ENCODE measurements at places on chromosomes 3 and 15.

DNA sequence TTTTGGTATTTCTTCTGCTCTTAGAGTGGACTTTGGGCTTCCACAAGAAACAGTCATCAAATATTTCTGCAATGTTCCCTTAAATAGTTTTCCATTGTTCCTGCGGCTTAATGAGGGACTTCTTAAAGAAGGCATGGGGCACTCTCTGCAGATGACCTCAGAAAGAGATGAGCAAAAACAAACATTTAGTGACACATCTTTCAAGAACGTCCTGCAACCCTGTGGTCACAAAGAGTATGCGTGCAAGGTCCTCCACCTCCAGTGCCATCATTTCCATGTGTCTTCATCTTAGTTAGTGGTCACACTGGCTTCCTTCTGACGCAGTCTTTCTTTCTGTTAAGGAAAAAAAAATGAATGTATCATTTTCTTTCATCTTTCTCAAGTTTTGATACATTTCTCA, 56.2 kb downstream of the GREM1 start:
- no peak for DNase-seq

GRCh38 chr15:82624438-82624837, 22.7 kb downstream of the CPEB1 start:
- DNase-seq = no peak

- no peak for DNase-seq
Measured at GRCh38 chr3:100535610-100535943, 43.2 kb downstream of the TMEM45A start.

- no peak for DNase-seq
Measured at GRCh38 chr15:70342141-70342540, 244.4 kb upstream of the TLE3 start.

DNA sequence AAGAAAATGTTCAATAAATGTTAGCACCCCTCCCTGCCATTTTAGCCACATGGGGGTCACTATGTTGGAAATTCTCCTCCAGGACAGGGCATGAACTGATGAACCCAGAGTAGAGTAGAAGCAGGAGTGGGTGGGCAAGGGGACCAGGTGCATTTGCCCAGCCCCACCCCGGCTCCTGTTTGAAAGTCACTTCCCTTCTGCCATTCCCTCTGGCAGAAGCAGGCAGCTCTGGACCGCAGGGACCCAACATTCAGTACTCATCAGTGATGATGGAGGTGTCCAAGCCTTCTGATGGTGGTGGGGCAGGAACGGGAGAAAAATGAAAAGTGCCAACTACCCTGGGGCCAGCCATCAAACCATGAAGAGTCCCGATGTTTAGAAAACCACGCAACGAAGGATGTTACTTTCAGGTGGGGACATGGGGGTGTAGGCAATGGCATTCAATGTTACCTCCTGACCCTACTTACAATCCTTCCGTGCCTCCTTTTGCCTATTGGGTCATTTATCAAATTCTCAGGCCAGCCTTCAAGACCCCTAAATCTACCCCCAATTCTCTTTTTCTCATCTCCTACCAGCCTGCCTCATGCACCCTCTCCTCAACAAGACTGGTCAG, 17.2 kb downstream of the UBAP1L start:
- DNase-seq = no peak

DNA sequence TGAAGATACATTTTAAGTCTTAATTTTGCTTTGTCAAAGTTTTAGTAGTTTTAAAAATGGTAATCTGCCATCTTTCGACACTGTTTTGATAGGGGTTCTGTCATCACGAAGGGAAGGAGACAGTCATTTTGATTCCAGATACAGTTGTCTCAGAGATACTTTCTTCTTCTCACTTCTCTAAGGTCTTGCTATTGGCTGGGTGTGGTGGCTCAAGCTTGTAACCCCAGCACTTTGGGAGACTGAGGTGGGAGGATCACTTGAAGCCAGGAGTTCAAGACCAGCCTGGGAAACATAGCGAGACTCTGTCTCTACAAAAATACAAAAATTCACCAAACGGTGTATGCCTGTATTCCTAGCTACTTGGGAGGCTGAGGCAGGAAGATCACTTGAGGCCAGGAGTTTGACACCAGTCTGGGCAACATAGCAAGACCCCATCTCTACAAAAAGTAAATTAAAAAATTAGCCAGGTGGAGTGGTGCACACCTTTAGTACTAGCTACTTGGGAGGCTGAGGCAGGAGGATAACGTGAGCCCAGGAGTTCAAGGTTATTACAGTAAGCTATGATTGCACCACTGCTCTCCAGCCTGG, 3.3 kb downstream of the RAB8B start:
- no peak for DNase-seq

DNA sequence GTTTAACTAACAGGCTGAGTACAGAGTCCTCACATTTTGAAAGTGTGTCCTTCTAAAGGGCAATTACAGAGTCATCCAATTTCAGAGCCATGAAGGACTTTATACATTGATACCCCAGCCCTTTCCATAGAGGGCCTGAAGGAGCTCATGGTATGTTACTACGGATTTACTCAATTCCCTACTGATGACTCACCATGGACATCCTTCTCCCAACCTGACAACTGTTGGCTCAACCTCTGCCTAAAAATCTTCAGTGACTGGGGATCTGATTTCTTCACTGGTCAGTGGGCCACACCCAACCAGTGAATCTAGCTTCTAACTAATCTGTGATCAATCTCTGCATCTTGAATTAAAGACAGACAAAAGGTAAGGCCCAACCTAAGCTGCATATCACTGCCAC, 963.4 kb upstream of the CFAP20DC start:
- no peak for DNase-seq

DNA sequence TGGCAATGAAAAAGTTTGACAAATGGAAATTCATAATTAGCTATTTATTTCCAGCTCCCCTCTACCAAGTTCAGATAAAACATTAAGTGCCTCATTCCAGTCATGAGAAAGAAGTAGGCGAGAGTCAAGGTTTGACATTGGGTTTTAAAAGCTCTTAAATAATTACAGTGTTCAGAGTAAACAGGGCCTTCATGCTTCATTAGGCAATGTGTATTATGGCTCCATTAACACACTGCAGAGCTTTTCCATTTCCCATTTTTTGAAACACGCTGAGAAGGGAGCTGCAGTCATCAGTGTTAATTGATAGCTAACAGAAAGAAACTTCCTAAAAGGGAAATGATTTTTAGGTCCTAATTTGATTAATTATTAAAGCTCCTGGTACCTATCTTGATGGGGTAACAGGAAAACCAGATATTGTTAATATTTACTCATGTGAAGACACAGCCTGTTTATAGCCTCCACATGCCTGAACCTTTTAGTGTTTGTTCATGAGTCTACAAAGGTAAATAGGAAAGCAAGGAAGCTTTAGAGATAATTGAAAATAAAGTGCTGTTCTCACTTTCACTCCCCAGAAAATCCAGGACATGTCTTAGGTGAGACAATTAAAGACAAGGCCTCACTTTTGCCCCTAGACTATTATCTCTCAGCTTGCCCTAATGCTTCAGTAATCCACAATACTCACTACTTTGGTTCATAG, 28.7 kb downstream of the SST start:
- DNase-seq = no peak

GRCh38 chr3:191030929-191031328, 168.1 kb upstream of the OSTN start:
- no peak for DNase-seq

- no peak for DNase-seq
Measured at GRCh38 chr3:70754314-70754713, 441.9 kb upstream of the MDFIC2 start.

DNA sequence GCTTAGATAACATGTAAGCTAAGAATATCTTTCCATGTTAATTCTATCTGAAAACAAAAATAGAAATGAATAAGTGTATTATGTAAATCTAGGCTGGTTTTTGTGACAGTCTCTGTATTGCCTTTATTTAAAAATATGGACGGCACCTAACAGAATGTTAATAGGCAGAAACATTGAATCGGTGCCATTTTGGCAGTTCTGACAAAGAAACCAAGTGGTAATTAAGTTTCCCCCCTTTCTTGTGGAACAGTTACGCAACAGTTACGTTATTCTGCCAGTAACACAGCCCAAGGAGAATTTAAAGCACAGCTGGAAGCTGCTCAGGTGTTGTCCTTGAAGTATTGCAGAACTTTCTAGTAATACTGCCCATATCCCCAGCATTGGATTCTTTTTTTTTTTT, 21.5 kb downstream of the LARS2 start:
- no peak for DNase-seq

- DNase-seq = no peak
Measured at GRCh38 chr3:66376568-66376967, 124.3 kb downstream of the LRIG1 start.

DNA sequence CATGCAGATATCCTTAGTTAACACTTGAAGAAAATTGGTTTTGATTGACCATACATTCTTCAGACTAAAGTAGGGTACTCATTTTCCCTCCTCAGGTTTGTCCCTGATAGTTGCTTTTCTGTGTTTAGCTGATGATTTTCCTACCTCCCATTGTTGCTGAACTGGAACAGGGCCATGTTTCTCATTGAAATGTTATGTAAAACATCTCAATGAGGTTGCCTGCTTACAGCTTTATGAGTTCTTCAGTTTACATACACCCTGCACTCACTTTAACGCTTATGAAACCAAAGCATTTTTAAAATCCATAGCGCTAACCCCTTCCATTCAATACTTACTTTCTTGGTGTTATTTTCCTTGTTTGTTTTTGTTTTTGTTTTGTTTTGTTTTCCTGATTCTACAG, 61.9 kb downstream of the HMG20A start:
- no peak for DNase-seq
